SK-N-SH (cell line): ENCODE measurements at places on chromosomes 3 and 15.

GRCh38 chr3:50226888-50227389 lies 9.1 kb upstream of the GNAI2 start:
- no peak for DNase-seq

DNA sequence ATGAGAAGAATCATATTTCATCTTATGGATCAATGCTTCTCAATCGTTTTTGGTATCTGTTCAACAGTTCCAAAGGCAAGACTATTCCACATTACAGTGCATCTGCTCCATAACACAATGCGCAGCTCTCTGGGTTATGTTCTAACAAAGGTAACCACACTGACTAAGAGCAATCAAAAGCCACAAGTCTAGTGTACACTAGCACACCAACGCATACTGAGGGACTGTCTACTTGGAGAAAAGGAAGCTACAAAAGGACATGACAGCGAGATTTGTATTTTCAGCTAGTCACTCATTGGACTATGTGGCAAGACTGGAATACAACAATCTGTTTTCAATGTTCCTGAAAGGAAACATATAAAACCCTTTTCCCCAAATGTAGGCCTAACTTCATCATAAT lies 35.8 kb downstream of the SETD2 start:
- DNase-seq, result no peak

- no peak for DNase-seq
Measured at GRCh38 chr15:36769098-36769497, 189.7 kb downstream of the CDIN1 start.

- DNase-seq, result no peak
Measured at GRCh38 chr3:140296796-140297352, 361.9 kb downstream of the CLSTN2 start.

- DNase-seq, result no peak
Measured at GRCh38 chr3:89787979-89788378, 680.6 kb downstream of the EPHA3 start.

DNA sequence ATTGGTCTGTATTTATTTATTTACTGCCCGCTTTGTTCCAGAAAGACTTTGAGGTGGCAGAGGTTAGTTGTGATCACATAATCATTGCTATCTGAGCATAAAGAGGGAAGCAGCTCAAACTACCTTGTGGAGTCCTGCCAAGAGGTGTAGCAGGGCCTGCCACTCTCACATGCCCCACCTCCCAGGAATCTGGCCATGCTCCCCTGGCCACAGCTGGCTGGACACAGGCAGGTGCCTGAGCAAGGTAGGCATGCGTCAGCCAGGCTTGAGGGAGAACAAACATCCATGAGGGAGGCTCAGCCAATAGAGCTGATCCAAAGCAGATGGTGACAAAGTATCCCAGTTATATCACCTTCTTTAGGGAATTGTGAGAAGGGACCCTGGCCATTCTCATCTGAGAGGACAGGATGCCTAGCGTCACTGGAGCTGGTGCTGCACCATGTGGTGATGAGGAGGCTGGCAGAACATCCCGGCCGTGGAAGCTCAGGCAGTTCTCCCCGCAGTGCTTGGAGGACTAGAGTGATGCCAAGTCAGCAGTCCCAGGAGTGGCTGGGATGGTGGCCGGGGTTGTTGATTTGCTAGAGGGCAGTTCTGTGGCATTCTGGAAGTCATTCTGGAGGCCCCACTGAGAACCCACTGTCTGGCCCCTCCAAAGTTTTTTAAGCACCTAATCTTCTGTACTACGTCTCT lies 6.8 kb upstream of the POLG start:
- no peak for DNase-seq

GRCh38 chr15:40162552-40162951 lies 1.7 kb downstream of the BUB1B start:
- no peak for DNase-seq

- DNase-seq, result no peak
Measured at GRCh38 chr3:78804251-78805037, 963.4 kb downstream of the ROBO1 start.

DNA sequence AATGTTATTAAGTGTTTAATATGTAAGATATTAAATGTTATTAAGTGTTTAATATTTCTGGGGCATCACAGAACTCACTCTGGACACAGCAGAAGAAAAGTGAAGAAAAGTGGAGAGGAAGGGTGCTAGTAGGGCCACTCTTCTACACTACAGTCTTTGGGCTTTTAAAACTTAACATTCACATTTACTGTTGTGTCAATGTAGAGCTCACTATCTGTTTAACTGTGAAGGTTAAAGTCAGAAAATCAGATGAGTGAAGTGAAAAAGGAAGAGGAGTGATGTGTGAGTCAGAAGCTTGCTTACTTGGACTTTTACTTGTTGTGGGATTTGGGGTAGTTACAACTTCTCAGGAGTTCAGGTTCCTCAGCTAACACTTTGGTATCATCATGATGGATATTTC lies 145.3 kb upstream of the DNAJC19 start:
- DNase-seq, result no peak

DNA sequence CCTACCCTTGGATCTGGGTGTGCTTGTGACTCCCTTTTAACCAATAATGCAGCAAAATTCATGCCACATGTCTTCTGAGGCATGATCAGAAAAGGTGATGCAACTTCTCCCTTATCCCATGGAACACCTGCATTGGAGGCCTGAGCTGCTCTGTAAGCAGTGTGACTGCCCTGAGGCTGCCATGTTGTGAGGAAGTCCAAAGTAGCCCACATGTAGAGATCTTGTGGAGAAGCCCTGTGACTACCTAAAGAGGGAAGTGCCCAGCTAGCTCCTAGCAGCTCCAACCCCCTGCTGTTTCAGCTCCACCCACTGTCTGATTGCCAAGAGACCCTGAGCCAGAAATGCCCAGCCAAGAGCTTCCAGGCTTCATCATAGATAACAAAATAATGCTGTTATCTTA lies 6.4 kb upstream of the NR1D2 start:
- DNase-seq, result peak; percentile 42

DNA sequence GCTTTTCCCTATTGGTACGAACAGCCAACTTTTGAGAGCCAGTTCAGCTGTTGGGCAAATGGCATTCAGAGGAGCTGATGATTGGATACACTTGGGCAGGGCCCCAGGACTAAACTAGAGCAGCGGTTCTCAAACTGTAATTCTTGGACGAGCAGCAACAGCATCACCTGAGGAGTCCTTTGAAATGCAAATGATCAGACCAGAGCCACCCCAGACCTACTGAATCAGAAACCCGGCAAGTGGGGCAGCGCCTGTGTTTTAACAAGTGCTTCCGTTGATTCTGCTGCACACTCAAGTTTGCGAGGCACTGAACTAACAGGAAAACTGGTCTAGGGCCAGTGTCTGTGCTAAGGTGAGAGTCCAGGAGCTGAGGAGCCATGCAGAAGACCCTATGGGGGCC lies 239.7 kb downstream of the UACA start:
- DNase-seq, result no peak

GRCh38 chr15:68570974-68571373 lies 7.8 kb upstream of the CORO2B start:
- no peak for DNase-seq

DNA sequence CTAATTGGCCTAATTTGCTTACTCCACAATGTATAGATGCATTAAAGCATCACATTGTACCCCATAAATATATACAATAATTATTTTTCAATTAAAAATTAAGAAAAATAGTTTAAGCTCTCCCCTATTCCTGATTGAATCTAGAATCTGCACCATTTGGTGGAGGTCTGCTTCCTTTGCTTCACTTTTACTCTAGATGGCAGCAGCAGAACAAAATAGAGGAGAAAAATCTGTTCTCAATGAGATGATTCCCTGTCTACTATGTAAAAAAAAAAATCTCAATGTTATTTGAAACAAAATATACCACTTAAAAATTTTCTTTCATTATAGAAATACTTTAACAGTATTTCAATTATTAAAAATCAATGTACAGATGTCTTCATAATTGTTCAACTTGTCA lies 109.6 kb upstream of the FXR1 start:
- peak; percentile 32 for DNase-seq

DNA sequence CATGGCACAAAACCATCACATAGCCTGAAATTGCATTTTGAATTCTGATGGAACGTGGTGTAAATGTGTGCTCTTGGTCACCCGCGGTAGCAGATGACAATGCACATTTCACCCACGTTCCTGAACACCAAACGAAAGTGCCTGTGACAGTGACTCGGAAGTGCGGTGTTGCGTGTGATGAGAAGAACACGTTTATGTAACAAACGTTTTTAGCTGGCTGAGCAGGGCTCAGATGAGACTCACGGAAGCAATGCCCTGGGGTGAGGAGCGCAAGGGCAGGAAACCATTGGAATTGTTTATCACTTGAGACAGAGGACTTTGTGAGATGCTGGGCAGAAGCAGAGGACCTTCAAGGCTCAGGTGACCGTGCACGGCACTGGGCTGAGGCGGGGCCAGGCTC lies 449.2 kb upstream of the CFAP20DC start:
- no peak for DNase-seq

DNA sequence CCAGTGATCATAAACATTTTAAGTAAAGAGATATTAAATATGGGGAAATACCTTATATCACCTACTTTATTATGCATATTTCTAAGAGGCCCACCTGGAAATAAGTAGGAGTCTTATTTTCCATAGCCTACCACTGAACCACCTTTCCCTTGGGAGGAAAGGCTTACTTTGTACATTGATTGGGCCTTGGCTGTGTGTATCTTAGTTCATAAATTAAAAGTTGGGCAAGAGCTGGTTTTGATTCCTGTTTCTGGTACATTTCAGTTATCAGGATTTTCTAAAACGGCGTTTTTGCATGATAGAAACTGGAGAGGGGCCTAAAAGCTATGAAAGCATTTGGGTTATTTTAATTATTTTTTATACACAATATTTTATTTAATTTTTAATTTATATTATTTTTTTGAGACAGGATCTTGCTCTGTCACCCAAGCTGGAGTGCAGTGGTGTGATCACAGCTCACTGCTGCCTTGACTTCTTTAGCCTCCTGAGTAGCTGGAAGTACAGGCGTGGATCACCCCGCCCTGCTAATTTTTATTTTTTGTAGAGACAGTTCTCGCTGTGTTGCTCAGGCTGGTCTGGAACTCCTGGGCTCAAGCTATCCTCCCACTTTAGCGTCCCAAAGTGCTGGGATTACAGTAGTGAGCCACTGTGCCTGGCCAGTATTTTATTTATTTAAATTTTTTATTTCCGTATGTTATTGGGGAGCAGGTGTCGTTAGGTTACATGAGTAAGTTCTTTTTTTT lies 2.6 kb downstream of the GMPS start:
- DNase-seq, result no peak

GRCh38 chr3:50135964-50136363 lies 19.2 kb upstream of the SEMA3F start:
- no peak for DNase-seq

- peak; percentile 69 for DNase-seq
Measured at GRCh38 chr3:155382396-155383042, 89.0 kb upstream of the STRIT1 start.

- DNase-seq, result no peak
Measured at GRCh38 chr3:129491794-129492193, 36.6 kb upstream of the RHO start.

- peak; percentile 50 for DNase-seq
Measured at GRCh38 chr3:47475029-47475569, 642 bp downstream of the SCAP start.

GRCh38 chr3:167929968-167930367 lies 165.8 kb downstream of the GOLIM4 start:
- no peak for DNase-seq

- no peak for DNase-seq
Measured at GRCh38 chr3:140761076-140761639, 83.3 kb downstream of the TRIM42 start.

- DNase-seq, result no peak
Measured at GRCh38 chr3:13415236-13415986, 4.7 kb downstream of the NUP210 start.

GRCh38 chr15:31293655-31294054 lies 33.0 kb upstream of the KLF13 start:
- DNase-seq, result no peak

DNA sequence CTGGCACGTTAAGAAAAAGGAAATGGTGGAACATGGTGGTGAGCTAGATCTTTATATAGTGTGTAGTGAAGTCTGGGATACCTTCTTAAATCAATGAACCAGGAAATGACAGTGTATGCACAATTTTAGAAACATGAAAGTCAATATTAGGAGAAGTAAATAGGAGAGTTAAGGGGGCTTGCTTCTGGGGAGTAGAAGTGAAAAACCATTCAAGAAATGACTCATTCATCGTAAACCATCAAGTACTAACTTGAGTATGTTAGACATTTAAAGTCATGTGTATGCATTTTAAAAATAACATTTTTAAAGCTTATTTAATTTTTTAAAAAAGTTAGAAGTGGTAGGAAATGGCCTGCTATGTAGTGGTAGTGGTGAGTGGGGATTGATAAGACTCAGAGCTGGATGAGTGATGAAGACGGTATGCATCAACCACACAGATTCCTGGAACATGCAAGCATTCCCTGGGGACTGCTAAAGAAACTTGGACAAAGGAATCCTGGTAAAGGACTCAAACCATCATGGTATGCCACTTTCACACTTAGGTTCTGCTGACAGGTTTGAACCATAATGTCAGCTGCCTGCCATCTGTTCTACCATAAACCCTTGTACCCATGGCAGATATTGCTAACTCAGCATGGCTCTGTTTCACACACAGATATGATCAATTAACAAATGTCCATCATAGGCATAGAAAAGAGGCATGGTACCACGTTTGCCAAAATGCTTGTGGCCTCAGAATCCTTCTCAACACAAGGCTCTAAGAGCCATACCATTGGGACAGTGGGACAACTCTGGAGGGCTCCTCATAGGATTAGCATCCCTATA lies 28.9 kb upstream of the MITF start:
- no peak for DNase-seq

- no peak for DNase-seq
Measured at GRCh38 chr3:27976933-27977332, 254.8 kb upstream of the EOMES start.

GRCh38 chr15:36332896-36333295 lies 246.5 kb upstream of the CDIN1 start:
- DNase-seq, result no peak

DNA sequence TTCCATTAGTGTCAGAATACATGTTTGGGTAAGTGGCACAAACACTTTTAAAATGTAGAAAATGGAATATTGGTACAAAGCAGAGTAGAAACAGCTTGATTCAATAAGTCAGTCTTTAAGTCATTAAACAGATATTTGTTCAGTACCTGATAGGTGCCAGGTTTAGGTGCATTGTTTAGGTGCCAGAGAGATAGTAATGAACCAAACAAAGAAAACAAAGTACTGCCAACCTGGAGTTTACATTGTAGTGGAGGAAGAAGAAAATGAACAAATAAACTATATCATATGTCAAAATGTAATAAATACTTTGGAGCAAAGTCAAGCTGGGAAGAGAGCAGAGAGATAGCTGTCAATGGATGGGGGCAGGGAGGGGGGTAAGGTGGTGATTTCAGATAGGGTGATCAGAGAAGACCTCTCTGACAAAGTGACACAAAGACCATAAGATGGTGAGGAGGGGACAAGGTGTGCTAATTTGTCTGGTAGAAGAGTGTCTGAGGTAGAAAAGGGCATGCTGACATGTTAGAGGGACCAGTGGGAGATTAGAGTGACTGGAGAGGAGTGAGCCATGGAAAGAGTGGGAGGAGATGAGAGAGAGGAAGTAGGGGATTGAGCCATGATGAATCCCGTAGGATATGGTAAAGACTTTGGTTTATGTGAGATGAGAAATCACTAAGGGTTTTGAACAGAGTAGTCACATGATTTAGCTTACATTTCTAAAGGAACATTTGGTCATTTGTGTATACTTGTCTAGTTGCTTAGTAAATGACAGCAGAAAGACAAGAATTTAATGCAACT lies 128.2 kb downstream of the UBE2E2 start:
- no peak for DNase-seq
